Progenitor cell of endocrine pancreas (in vitro differentiated cells): ENCODE measurements at places on chromosomes 1 and 21.

DNA sequence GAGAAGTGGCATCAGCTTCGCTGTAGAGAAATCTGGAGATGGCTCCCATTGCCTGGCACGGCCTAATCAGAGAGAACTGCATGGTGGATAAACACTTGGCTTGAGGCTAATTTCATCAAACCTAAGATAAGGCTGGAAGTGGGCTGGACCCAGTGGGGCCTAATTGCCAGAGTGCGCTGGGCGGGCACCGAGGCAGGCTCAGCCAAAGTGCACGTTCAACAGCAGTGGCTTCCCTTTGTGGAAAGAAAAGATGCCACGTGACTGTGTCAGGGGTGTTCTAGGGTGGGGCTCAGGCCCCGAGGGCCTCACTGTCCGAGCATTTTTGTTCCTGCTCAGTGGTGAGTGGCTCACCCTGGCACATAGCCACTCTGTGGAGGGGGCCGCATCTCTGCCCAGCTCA lies 5.8 kb downstream of the PLCH2 start:
- DNase-seq: no peak

- DNase-seq: no peak
Observed at GRCh38 chr1:206002160-206002559, 1.0 kb downstream of the RAB7B start.

GRCh38 chr1:216908126-216908525 lies 184.9 kb upstream of the ESRRG start:
- no peak for DNase-seq

GRCh38 chr1:217048104-217048707 lies 325.0 kb upstream of the ESRRG start:
- no peak for DNase-seq

DNA sequence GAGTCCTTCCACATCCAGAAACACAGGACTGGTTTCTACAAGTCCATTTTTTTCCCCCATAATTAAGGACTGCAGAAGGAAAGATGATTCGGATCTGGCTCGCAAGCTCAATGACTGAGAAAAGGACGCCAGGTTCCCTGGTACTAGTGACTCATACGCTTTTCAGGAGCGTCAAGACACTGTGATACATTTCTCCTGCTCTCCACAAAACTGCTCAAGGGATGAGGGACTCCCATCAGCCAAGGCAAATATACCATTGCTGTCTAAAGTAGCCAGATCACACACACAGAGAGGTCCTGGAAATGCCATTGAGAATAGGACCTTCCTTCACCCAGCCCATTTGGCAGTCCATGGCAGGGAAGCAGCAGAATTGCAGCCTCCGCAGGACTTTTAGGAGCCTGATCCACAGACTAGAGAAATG lies 253.6 kb upstream of the IRF2BP2 start:
- DNase-seq: no peak

DNA sequence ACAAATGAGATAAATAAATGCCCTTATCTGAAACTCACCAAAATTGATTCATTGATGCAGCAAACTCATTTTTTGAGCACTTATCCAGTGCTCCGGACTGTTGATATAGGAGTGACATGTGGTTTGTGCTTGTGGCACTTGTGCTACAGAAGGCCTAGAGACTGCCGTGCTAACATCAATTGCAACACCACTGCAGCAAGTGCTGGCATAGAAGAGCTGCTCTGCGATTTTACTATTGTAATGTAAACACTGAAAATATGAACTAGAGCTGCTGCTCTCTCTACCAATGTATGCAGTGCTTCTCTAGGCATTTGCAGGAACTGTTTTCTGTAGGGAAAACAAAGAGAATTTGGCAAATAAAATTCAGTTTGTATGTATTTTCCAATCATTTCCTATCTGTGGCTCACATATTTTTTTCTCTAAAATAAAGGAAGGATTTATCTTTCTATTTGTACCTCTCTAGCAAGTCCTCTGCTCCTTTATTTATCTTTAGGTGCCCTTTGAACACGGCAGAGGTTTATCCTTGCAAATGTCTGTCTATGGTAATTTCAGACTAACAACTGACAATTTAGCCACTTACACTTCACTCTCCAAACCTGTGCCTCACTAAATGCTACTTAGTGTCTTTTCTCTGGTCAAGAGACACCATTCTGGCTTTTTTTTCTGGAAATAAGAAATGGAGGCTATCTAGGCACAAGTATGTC lies 409.5 kb upstream of the ADGRL2 start:
- DNase-seq: no peak

DNA sequence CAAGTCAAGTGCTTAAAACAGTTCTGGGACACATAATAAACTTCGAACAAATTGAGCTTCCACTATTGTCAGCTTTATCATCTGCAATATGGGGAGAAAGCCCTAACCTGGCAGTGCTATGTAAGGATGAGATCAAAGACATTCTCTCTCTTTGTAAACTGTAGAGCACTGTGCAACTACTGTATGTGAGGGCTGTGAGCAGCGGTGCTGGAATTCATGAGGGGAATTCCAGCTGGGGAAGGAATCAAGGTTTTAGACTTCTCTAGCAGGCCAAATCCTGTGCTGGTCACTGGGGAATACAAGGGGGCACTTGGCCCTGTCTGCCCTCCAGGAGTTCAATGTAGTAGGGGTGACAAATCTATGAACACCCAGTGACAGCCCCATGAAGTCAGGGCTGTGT lies 9.3 kb downstream of the FAM151A start:
- DNase-seq: no peak

DNA sequence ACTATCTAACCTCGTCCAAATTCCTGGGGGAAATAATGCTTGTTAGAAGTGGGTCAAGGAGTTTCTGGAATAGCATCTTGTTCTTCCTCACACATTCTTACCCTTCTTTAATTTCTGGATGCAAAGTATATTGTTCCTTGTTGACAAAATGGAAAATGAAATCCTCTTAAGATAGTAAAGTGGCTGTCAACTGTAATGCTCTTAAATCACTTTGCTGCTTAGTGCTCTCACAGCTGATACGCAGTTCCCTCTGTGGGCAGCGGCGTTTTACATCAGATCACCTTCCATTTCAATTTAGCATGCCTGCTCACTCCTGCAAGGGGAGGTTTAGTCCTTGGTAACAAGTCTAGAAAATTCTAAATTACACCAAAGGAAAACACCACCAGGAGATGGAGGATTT lies 113.1 kb downstream of the DNM3 start:
- no peak for DNase-seq

GRCh38 chr1:16204634-16205333 lies 7.7 kb downstream of the ARHGEF19 start:
- DNase-seq: no peak

- DNase-seq: no peak
Observed at GRCh38 chr1:12184008-12184681, 17.4 kb downstream of the TNFRSF1B start.

DNA sequence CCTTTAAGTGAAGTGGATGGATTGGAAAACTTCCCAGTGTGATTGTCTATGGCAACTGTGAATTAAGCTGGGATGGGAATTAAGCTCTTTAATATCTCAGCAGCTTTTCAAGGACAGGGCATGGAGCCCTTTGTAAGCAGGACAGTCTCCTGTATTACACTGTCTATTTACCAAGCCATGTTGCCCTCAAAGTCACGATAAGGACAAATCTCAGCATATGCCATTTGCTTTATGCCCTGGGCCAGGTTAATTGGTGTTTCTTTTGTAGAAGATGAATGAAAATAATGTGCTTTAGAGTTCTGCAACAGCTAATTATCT lies 17.6 kb downstream of the UTP25 start:
- DNase-seq: no peak

DNA sequence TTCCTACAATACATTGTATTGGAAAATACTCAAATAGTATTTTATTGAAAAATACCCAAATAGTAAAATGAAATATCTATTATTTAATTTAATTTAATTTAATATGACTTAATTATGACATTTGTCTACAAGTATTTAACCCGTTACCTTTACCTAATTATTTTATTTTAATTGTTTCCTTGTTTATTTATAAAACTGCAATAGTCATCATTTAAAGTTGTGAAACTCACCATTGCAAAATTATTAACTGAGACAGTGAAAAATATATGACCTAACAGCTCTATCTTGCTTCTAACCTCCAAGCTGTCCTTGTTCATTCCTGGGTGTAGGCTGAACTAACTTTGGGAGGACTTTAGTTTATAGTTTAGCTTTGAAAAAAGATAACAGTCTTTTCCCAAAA lies 300.6 kb upstream of the POGK start:
- no peak for DNase-seq

GRCh38 chr1:167668108-167668507 lies 38.1 kb downstream of the RCSD1 start:
- no peak for DNase-seq
